ENCODE measurements at places on chromosomes 7 and 10.

GRCh38 chr7:118259115-118259514, 34.6 kb downstream of the ANKRD7 start:
- no peaks in the 10 kb centered on the region for H3K4me1 ChIP-seq
- no peaks in the 10 kb centered on the region for H3K27me3 ChIP-seq
- H3K4me3 ChIP-seq: no peak overlapping the region
- H3K36me3 ChIP-seq: no peaks in the 10 kb centered on the region
- DNase-seq: no peak

GRCh38 chr7:115885550-115885949, 145.0 kb downstream of the TFEC start:
- no peaks in the 10 kb centered on the region for H3K27me3 ChIP-seq
- H3K4me3 ChIP-seq: no peak overlapping the region
- no peaks in the 10 kb centered on the region for H3K36me3 ChIP-seq
- no peak for DNase-seq

DNA sequence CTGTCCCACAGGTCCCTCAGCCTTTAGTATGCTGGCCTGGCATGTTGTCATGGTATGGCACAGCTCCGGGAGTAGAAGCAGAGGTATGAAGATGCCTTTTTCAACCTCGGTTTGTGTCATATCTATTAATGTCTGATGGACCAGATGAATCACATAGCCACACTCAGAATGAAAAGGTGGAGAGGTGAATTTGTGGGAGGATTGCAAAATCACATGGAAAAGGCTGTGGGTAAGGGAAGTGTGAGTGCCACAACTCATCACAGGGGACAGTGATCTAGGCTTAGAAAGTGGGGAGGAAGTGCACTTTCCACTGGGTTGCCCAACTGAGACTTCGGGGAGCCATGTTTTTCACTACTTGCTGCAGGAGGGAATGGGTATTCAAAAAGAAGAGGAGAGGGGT, 190.7 kb downstream of the WDR11 start:
- H3K27ac ChIP-seq: no peak overlapping the region
- no peaks in the 10 kb centered on the region for H3K36me3 ChIP-seq
- H3K4me3 ChIP-seq: no peak overlapping the region
- no peak for DNase-seq
- no peaks in the 10 kb centered on the region for H3K27me3 ChIP-seq

- peaks cover 4% of the 10 kb centered on the region for H3K36me3 ChIP-seq
- no peak overlapping the region for H3K27ac ChIP-seq
- no peak overlapping the region for H3K4me3 ChIP-seq
- no peak for DNase-seq
Measured at GRCh38 chr10:119896061-119896655, 3.6 kb downstream of the SEC23IP start.

DNA sequence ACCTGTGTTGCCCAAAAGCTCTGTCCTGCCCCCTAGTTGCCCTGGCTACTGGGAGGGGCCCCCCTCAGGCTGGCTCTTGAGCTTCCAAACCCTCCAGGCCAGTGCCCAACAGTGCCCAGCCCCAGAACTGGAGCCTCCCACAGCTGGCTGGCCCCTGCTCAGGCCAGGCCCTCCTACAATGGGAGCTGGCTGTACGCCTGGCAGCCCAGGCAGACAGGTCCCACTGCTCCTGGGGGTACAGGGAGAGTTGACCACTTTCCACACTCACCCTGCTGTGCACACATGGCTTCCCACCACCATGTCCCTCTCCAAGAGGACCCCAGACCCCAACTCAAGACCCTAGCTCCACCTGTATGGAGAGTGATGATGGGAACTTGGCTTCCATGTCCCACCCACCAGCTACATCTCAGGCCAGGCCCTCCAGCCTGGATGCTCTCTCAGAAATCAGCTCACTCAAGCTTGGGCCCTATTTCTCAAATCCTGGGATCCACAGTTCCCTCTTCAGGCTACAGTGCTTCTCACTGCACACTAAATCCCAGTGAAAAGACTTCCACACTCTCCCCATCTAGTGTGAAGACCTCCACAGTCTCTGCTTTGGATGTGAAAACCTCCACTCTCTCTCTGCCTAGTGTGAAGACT, 92.6 kb downstream of the OAT start:
- no peak for DNase-seq
- no peak overlapping the region for H3K4me3 ChIP-seq
- no peak overlapping the region for H3K27ac ChIP-seq
- H3K27me3 ChIP-seq: no peaks in the 10 kb centered on the region
- no peaks in the 10 kb centered on the region for H3K4me1 ChIP-seq
- no peaks in the 10 kb centered on the region for H3K36me3 ChIP-seq

- H3K36me3 ChIP-seq: no peaks in the 10 kb centered on the region
- DNase-seq: no peak
- no peaks in the 10 kb centered on the region for H3K4me1 ChIP-seq
- peaks cover 6% of the 10 kb centered on the region for H3K27me3 ChIP-seq
- H3K27ac ChIP-seq: no peak overlapping the region
- no peak overlapping the region for H3K4me3 ChIP-seq
Measured at GRCh38 chr10:107169516-107169915, 5.0 kb upstream of the SORCS1 start.

GRCh38 chr7:159127691-159128642, 16.7 kb downstream of the VIPR2 start:
- H3K4me3 ChIP-seq: no peak overlapping the region
- H3K36me3 ChIP-seq: no peaks in the 10 kb centered on the region
- DNase-seq: no peak
- no peaks in the 10 kb centered on the region for H3K4me1 ChIP-seq
- no peaks in the 10 kb centered on the region for H3K27me3 ChIP-seq

DNA sequence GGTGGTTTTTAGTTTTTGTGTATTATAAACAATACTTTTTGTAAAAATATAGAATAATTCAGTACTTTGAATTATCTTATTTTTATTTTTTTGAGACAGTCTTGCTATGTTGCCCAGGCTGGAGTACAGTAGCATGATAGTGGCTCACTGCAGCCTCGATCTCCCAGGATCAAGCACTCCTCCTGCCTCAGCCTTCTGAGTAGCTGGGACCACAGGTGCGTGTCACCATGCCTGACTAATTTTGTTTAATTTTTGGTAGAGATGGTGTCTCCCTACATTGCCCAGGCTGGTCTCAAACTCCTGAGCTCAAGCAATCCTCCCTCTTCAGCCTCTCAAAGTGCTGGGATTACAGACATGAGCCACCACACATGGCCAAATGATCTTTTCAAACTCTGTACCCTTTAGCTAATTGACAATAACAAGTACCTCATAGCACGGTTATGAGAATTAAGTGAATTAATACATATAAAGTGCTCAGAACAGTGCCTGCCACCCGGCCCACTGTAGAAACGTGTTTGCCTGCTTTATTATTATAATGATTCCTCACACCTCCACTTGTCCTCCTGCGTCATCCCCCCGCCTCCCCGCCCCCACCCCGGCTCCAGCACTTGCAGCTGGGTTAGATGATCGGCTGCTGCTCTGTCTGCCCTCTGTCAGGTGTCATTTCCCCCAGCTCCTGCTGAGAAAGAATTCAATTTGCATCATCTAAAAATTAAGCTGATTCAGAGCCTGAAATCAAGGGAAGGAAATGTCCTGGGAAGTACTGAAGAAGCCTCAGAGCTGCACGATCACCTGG, 53.6 kb upstream of the NRF1 start:
- no peaks in the 10 kb centered on the region for H3K4me1 ChIP-seq
- H3K27me3 ChIP-seq: no peaks in the 10 kb centered on the region
- no peak overlapping the region for H3K4me3 ChIP-seq
- no peak for DNase-seq
- H3K36me3 ChIP-seq: no peaks in the 10 kb centered on the region

GRCh38 chr10:5148678-5149032, 36.3 kb downstream of the AKR1C8 start:
- H3K36me3 ChIP-seq: no peaks in the 10 kb centered on the region
- no peak for DNase-seq
- H3K27me3 ChIP-seq: no peaks in the 10 kb centered on the region
- no peak overlapping the region for H3K27ac ChIP-seq

- H3K27ac ChIP-seq: no peak overlapping the region
- H3K4me1 ChIP-seq: no peaks in the 10 kb centered on the region
Measured at GRCh38 chr7:93949423-93949822, 27.9 kb downstream of the GNG11 start.

DNA sequence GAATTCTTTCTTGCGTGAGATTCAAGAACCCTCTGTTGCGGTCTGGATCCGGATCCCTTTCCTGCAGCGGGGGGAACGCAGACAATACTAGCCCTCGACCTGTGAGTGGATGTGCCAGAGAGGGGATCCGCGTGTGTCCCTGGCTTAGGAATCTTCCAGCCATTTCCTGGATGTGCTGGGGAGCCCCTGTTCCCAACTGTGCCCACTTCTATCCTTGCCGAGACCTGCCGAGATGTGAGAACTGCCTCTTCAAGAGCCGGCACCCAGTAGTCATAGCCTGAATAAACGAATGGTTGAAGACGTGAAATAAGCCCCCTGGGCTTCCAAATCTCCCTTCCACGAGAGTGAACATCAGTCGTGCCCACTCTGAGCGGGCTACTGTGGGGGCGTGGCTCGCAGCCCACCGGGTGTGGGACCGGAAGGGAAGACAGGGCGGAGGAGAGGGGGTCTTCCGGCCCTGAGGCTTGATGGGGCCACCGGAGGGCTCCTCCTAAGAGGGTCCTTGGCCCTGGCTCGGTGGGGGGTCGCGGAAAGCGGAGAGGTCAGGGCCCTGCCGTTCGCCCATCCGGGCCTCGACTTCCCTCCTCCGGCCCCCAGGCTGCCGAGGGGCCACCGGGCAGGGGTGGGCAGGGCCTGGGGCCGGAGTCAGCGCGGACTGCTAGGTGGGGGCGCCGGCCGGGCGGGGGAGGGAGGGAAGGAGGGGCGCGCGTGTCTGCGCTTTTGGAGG, 1.3 kb upstream of the CCDC136 start:
- H3K4me3 ChIP-seq: no peak overlapping the region
- H3K27me3 ChIP-seq: no peaks in the 10 kb centered on the region
- DNase-seq: peak; percentile 43
- no peak overlapping the region for H3K27ac ChIP-seq

DNA sequence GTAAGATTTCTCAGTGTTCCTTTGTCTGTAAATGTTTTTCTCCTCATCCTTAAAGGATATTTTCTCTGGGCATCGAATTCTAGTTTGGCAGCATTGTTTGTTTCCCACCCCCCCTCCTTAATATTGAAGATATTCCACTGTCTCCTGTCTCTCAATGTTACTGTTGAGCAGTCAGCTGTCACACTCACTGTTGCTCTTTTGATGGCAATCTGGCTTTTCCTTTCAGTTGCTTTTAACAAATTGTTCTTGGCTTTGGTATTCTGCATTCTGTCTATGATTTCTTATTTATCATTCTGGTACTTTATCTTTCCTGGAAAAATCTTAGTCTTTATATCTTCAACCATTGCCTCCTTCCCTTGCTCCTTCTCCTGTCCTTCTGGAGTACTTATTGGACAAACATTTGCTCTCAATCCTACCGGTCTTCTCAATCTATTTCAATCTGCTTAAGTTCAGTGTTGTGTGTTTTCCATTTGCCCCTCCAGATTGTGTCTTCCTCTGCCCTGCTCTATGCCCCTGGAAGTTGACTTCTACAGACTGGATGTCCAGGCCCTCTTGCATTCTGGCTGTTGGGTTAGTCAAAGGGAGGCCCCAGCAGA, 9.3 kb upstream of the GTPBP4 start:
- H3K4me3 ChIP-seq: no peak overlapping the region
- no peak for DNase-seq
- H3K4me1 ChIP-seq: no peaks in the 10 kb centered on the region
- H3K36me3 ChIP-seq: no peaks in the 10 kb centered on the region
- H3K27ac ChIP-seq: no peak overlapping the region

- no peaks in the 10 kb centered on the region for H3K36me3 ChIP-seq
- H3K27me3 ChIP-seq: no peaks in the 10 kb centered on the region
- no peaks in the 10 kb centered on the region for H3K4me1 ChIP-seq
- H3K27ac ChIP-seq: no peak overlapping the region
- no peak overlapping the region for H3K4me3 ChIP-seq
Measured at GRCh38 chr10:12785415-12785831, 216.1 kb downstream of the CCDC3 start.

- peak overlapping the region; percentile 61 for H3K27ac ChIP-seq
- no peaks in the 10 kb centered on the region for H3K36me3 ChIP-seq
- peak overlapping the region; percentile 97 for H3K4me3 ChIP-seq
- peaks cover 76% of the 10 kb centered on the region for H3K4me1 ChIP-seq
Measured at GRCh38 chr7:2523461-2523936, 3.9 kb downstream of the LFNG start.

DNA sequence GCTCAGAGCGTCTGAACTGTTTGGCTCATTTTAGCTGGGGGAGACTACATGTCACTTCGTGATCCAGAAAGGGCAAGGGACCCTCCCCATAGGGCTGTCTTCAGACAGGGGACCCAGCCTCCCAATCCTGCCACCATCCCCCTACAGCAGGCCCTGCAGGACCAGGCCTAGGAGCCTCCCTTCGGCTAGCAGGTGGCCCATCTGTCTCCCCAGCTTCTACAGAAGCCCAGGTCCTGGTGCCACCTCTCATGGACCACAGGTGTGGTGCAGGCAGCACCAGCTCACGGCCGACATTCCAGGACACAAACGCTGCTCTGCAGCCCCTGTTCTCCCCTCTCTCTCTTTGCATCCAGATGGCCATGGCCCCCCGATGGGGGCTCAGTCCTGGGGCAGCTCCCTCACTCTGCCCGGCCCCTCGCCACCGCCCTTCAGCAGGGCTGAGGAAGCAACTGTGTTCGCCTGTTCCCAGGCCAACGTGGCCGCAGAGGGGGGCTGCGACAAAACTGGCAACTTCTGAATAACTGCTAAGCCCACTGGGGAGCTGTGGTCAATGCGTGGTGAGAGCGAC, 10.3 kb downstream of the TECPR1 start:
- H3K4me1 ChIP-seq: no peaks in the 10 kb centered on the region
- H3K4me3 ChIP-seq: no peak overlapping the region
- no peak for DNase-seq

DNA sequence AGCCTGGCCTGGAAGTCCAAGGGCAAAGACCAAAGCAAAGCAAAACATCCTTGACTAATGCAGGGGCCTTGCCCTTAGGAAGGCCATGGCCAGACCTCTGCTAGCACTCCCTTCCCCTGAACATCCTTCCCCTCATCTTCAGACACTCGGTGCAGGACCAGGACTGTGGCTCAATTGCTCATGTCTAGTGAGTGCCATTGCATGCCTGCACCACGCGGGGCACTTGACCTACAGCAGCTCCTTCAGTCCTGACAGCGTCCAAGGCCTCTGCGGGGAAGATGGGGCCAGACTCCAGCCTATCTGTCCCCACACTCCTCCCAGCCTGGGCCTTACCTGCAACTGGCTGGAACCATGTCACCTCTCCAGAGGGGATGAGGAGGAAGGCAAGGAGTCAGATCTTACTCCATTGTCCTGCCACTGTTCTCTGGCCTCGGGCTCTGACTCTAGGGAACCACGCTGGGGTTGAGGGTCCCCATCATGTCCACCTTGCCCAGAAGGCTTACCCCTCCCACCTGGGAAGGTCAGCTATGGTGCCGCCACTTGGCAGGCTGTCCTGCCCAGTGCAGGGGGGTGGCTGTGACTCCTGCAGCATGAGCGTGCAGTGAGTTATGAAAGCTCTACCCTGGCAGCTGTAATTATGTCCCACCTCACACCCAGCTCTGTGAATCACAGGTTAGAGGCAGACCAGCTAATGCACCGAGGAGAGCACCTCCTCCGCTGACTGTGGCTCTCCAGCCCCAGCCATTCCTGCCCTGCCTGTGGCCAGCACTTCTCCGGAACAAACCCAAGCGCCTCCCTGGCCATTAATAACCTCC, 16.1 kb downstream of the DRGX start:
- H3K4me3 ChIP-seq: no peak overlapping the region
- DNase-seq: no peak
- H3K4me1 ChIP-seq: no peaks in the 10 kb centered on the region
- no peak overlapping the region for H3K27ac ChIP-seq
